ENCODE measurements at places on chromosomes 4 and X.

GRCh38 chr4:26557164-26557563 is 26.7 kb upstream of the TBC1D19 start:
- DNase-seq: no peak

- DNase-seq: no peak
Measured at GRCh38 chr4:114132830-114133229, 153.4 kb upstream of the ARSJ start.

DNA sequence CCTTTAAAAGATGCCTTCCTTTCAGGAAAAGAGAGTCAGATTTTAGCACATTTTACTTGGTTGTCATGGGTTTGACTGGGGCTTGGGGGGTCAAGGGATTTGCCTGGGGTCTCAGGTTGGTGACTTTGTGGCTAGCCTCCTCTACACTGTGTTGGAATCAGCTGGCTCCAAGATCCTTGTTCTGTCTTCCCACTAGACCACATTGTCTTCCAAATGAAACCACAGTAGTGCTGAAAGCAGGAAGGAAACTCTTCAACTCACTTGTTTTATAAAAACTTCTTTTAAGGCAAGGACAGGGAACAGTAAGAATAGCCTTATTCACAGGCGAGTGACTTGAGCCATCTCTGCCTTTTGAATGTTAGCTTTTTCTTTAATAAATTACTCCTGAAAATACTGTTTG is 37.0 kb upstream of the OTUD4 start:
- no peak for DNase-seq

- no peak for DNase-seq
Measured at GRCh38 chr4:180581061-180581460, 1662.1 kb upstream of the TENM3 start.

DNA sequence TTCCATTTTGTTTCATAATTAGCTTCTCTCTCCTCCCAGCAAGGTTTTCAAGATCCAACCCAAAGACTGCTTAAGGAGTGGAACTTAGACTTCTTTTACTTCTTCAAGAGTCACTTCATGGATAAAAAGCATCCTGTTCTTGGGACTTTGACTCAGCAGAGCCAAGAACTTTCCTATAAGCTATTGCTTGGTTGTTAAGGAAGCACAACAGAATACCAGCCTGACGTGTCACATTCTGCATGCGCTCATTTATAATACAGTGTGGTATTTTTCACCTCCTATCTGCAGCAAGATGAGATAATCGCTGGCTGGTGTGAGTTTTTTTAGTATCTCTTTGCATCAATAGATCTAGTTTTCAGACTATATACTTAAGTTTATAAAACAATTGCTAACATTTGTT is 152.1 kb downstream of the PALLD start:
- DNase-seq: no peak

DNA sequence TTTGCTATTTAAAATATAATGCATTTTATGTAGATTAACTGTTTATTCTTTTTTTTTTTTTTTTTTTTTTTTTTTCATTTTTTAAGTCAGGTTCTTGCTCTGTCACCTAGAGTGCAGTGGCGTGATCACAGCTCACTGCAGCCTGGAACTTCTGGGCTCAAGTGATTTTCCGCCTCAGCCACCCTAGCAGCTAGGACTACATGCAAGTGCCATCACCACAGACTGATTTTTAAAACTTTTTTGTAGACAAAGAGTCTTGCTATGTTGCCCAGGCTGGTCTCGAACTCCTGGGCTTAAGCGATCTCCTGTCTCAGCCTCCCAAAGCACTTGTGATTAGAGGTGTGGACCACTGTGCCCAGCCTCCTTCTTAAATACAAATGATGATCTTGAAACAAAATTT is 159.9 kb downstream of the CAMK2D start:
- DNase-seq: no peak

DNA sequence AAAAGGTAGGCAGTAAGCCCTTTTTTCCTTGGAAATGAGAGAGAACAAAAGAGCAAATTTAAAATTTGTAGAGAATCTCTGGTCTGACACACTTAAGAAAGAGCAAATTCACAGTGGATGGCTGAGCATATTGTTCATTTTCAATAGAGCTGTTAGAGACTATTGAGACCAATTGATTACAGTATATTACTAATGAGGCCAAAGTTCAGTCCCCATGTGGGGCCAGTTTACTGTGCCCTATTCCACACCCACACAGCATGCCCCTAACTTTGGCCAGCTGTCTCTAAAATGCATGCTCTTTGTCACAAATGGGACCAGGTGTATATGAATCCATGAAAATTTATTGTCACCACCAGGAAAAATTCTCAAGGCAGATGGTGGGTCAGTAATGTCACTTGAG is 470.5 kb downstream of the PCDH7 start:
- DNase-seq: no peak

DNA sequence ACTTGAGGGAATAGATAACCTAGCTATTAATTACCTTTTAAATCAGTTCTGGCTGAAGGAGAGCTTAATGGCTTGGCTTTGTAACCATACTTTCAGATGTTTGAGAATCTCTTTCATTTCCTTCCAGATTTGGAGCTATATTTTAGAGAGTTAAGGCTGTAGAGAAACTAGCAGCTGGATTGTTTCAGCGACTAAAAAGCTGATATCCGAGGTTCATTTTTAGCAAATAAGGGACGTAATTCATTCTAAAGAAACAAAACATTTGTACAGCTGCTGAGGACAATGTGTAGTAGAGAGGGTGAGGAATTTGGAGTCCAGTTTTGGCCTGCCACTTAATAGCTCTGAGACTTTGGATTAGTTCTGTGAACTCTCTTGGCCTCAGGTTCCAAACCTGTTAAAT is 12.2 kb downstream of the OSTC start:
- DNase-seq: no peak

DNA sequence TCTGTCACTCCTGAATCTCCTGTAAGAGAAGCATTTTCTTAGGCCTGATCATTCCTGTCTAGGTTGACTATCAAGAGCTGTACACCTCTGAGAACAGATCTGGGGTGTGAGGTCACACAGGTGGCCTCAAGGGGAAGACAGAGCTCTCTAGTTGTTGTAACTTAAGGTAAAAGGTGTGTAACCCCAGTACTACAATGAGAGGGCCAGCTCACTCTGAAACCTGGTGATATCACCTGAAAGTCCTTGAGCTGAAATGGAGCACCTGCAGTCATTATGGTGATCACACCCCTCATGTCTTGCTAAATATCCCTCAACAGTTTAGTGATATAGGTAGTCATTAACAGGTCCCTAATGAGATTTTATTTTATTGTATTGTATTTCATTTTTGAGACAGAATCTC is 8.8 kb upstream of the FAM9C start:
- DNase-seq: no peak

DNA sequence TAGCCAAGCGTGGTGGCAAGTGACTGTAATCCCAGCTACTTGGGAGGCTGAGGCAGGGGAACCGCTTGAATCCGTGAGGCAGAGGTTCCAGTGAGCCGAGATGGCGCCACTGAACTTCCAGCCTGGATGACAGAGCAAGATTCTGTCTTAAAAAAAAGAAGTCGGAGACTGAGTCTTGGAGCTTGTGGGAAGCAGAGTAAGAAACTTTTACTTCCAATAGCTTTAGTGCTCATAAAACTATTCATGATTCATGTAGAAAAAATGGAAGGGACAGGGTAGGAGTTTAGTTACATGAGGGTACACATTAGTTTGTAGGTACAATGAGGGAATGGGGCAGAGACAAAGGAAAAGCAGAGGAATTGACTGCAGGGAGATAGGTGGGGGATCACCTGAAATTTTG is 19.3 kb downstream of the RAP2C start:
- DNase-seq: no peak

- DNase-seq: no peak
Measured at GRCh38 chr4:45363931-45364330, 637.6 kb upstream of the GNPDA2 start.

DNA sequence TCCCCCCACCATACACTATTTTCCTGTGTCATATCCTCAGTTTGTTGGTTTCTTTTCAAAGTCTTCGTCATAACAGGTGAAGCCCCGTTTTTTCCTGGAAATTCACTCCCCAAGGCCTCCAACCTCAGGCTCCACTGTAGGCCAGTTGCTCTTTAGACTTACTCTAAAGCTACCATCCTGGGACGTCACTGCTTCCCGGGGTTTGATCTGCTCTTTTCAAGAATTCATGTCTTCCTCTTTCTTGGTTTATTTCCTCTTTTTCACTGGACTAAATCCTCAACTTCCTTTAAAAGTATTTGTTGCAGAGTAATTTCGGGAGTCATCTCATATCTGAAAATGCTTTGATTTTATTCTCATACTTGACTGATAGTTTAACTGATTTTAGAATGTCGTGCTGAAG is 6.5 kb upstream of the SERTM2 start:
- DNase-seq: no peak

- DNase-seq: no peak
Measured at GRCh38 chr4:47383829-47384427, 79.6 kb downstream of the COMMD8 start.

- DNase-seq: no peak
Measured at GRCh38 chr4:22019676-22020075, 71.1 kb upstream of the KCNIP4 start.

DNA sequence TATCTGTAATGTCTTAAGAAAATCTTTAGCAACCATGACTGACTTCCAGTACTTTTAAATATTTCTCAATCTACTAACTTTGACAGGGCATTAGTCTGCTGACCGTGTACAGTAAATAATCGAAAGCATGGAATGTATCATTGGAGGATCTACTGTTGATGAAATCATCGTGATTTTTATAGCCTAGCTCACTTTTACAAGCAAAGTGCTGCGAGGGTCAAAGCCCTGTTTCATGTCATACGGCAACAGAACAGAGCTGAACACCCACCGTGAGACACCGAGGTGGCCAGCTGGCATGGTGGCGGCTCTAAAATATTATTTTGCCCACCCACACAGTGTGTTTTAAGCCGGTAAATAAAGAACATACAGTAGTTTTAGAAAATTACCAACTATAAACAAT is 679.3 kb downstream of the FAT4 start:
- no peak for DNase-seq

GRCh38 chrX:96576368-96576767 is 108.3 kb upstream of the DIAPH2 start:
- DNase-seq: no peak

GRCh38 chr4:142262956-142263355 is 583.1 kb downstream of the INPP4B start:
- DNase-seq: no peak

DNA sequence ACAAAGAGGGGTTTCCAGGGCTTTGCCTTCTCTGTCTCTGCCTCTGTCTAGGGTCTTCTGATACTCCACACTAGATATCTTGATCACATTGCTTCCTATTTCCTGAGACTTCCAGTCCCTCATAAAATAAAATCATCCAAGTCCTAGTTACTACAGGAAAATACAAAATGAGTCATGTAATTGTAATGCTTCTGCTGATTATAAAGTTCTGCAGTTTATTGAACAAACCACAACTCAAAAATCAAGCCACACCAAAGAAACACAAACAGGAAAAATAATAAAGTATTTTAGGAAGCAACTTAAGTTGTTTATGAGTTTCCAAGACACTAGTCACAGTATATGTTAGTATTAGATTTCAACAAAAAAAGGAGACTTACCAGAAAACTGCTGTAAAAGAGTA is 695.1 kb upstream of the GALNTL6 start:
- DNase-seq: no peak

DNA sequence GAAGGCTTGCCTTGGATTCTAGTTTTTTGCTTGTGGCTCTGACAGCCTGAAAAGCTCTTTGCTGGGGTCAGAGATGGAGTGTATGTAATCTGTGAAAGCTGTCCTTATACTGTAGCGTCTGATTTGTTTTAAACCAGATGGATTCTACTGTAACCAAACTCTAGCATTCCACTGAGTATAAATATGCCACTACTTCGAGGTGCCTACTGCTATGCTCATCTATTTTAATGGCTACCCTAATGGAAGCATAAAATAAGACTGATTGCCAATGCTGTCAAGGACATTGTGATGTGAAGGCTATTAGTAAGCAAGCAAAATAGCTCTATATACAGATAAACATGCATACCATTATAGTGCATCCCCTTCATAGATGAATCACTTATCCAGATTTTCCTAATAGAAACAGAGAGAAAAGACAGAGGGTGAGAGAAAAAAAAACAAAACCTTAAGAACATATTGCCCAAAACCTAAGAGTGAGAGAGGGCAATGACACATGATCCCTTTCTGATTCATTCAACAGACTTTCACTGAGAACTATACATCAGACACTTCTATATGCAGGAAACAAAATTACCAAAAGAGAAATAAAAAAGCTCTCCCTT is 1025.8 kb upstream of the LCORL start:
- no peak for DNase-seq

DNA sequence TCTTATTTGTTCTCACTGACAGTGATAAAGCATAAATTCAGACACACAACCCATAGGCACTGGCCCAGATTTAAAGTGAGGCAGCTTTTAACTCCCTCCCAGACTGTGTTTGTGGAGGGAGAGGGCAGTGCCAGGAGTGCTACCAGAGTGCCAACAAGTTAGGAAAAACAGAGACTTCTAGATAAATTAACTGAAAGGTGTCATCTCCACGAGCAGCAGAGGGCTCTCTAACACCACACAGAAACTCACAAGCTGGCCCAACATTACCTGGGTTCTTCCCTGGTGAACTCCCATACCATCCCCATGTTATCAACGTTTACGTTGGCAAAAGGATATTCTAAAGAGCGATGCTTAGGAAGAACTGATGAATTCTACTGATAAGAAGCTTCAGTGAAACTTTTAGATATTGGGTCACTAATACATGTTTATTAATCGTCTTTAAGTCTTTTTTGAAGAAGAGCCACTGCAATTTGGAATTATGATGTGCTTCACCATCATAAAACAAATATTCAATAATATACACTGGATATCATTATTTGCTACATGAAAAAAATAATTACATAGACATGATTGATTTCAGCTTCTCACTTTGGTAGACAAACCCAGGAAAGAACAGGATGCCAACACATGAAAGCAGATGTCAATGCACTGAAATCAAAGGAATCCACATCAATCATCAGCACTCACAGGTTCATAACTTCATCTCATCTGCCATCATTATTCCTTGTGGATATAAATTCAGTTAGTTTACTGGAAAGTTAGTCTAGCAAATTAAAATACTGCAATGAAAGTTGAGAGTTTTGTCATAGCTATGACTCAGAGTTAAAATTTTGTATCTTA is 121.2 kb upstream of the NAP1L5 start:
- DNase-seq: peak; percentile 17

- no peak for DNase-seq
Measured at GRCh38 chr4:94455081-94455480, 3.3 kb downstream of the PDLIM5 start.

- no peak for DNase-seq
Measured at GRCh38 chrX:19349264-19349663, 5.5 kb downstream of the PDHA1 start.

DNA sequence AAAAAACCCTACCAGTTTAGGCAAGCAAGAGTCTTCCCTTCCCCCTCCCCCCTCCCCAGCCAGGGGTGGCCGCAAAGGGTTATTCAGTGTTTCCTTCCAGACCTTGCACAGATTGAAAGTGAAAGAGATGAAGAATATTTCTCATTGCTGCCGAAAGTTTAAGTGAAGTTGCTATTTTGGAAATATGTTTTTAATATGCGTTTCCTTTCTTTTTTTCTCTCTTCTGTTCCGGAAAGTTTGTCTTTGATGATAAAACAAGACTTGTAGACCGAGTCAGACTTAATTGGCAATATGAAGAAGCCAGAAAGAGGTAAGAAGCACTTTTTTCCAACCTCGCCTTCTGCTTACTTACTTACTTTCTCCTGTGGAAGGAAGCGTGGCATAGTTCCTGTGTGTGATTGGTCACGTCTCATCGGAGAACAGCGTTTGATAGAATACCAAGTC is 58.5 kb upstream of the CLCN4 start:
- peak; percentile 51 for DNase-seq

Measured in stimulated activated CD4-positive, alpha-beta T cell treated with anti-CD3 and anti-CD28 coated beads, Interleukin-12 subunit alpha, Interleukin-12 subunit beta, amount 100 ng/mL, for 4 hours (primary cell).